Hair follicular keratinocyte (primary cell): ENCODE measurements at places on chromosomes 12 and 14. TPM values are rescaled to one million over a fixed set of nuclear protein-coding genes. Genes with fewer than 3 reads are reported as not detected.

The BCL11B gene
- total RNA-seq, result 7.8 and 8.2 TPM in 2 replicates

The CARMIL3 gene
- total RNA-seq, result 0.08 TPM in 1 of 2 replicates, not detected in the other

The AGAP2 gene
- total RNA-seq, result 0.80 and 0.94 TPM in 2 replicates

The TPPP2 gene
- not detected in 2 replicates for total RNA-seq

The KHNYN gene
- 48.7 and 55.9 TPM in 2 replicates for total RNA-seq

The KRT86 gene
- total RNA-seq, result 0.08 TPM in 1 of 2 replicates, not detected in the other

The GPR84 gene
- 0.23 TPM in 1 of 2 replicates, not detected in the other for total RNA-seq

The GLIPR1L2 gene
- total RNA-seq, result 0.47 and 0.57 TPM in 2 replicates

The ADAM21 gene
- 0.30 and 0.55 TPM in 2 replicates for total RNA-seq
